Neuronal stem cell (in vitro differentiated cells): ENCODE measurements at places on chromosomes 2 and 18.

DNA sequence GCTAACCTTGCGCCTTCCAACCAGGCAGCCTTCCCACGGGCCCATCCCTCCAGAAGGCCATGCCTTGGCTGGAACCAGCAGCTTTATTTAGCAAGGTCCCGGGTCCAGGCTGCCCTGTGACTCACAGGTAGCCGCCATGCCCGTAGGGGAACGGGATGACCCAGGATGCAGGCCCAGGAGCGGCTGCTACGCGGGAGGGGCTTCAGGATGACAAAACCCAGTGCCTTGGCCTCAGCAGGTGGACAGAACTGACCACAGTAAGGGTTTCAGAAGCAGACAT, 63.3 kb downstream of the RTP5 start:
- H3K27me3 ChIP-seq: no peaks in the 10 kb centered on the region
- no peak for DNase-seq

- no peak overlapping the region for H3K4me3 ChIP-seq
- H3K27ac ChIP-seq: no peak overlapping the region
- H3K27me3 ChIP-seq: no peaks in the 10 kb centered on the region
- DNase-seq: no peak
- peaks cover 3% of the 10 kb centered on the region for H3K4me1 ChIP-seq
These were observed 87.9 kb downstream of the BCL2L11 start for GRCh38 chr2:111208639-111209038.

- no peak overlapping the region for H3K27ac ChIP-seq
- no peak overlapping the region for H3K4me3 ChIP-seq
- H3K36me3 ChIP-seq: no peaks in the 10 kb centered on the region
- H3K4me1 ChIP-seq: peaks cover 8% of the 10 kb centered on the region
- H3K27me3 ChIP-seq: no peaks in the 10 kb centered on the region
These were observed 34.9 kb upstream of the APCDD1 start for GRCh38 chr18:10419420-10420103.

DNA sequence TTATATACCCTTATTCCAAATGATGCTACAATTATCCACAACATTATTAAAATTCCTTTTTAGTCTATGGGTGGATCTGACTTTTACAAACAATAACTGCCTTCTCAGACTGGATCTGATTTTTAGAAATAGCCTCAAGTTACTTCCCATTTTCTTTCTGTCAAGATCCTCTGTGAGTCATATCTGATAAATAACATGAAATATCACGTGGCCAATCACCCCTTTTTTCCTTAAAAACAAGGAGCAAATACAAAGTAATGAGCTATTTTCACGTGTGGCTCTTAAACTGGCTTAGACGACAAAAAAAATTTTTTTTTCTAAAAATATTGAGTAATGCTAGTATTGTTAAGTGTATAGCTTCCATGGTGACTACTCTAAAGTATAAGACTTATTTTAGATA, 6.7 kb downstream of the PELI1 start:
- no peak overlapping the region for H3K4me3 ChIP-seq
- no peaks in the 10 kb centered on the region for H3K27me3 ChIP-seq
- DNase-seq: no peak
- peaks cover 14% of the 10 kb centered on the region for H3K4me1 ChIP-seq
- H3K36me3 ChIP-seq: peaks cover 40% of the 10 kb centered on the region

DNA sequence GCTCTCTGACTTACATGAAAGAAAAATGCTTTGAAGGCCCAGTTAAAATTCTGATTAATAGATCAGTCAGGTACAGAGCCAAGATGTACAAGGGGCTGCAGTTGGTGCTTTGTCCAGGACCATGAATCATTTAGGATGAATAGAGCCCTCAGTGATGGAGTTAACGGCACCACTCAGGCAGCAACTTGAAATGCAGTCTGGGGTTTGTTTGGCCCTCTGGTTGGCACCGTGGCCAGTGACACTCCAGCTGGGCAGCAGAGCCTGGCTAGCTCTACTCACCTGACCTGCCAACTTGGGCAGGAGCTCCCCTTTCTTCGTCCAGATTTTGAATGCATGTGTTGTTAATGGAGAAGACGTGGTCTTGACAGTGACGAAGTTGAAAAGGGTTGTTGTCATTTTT, 493.0 kb upstream of the ACVR2A start:
- H3K27ac ChIP-seq: no peak overlapping the region
- H3K27me3 ChIP-seq: no peaks in the 10 kb centered on the region
- H3K4me1 ChIP-seq: peaks cover 4% of the 10 kb centered on the region
- no peak overlapping the region for H3K4me3 ChIP-seq
- H3K36me3 ChIP-seq: no peaks in the 10 kb centered on the region

DNA sequence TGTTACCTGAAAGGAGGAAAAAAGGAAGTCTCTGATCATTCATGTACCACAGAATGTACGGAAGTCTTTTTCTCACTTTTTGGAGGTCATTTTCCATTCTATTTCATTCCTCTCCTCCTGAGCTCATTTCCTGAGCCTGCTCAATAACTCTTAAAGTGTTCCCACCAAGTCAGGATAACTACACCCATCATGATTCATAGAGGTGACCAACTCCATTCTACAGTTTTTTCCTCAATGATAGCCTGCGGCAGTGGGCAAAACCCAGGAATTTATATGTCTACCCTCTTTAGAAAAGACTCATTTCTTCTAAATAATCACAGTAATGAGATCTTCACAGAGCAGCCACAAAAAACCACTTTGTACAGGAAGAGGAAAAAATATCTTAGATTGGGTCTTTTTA, 372.5 kb downstream of the RBM43 start:
- H3K4me1 ChIP-seq: no peaks in the 10 kb centered on the region
- no peak for DNase-seq
- H3K27me3 ChIP-seq: no peaks in the 10 kb centered on the region
- no peaks in the 10 kb centered on the region for H3K36me3 ChIP-seq

- H3K27ac ChIP-seq: no peak overlapping the region
- no peak overlapping the region for H3K4me3 ChIP-seq
- no peaks in the 10 kb centered on the region for H3K36me3 ChIP-seq
- H3K4me1 ChIP-seq: peaks cover 8% of the 10 kb centered on the region
These were observed 99.8 kb upstream of the ARHGAP28 start for GRCh38 chr18:6629635-6630140.

- no peaks in the 10 kb centered on the region for H3K36me3 ChIP-seq
- no peaks in the 10 kb centered on the region for H3K27me3 ChIP-seq
- no peak overlapping the region for H3K4me3 ChIP-seq
- H3K27ac ChIP-seq: no peak overlapping the region
- no peak for DNase-seq
These were observed 28.0 kb upstream of the FOSL2 start for GRCh38 chr2:28364610-28365009.

DNA sequence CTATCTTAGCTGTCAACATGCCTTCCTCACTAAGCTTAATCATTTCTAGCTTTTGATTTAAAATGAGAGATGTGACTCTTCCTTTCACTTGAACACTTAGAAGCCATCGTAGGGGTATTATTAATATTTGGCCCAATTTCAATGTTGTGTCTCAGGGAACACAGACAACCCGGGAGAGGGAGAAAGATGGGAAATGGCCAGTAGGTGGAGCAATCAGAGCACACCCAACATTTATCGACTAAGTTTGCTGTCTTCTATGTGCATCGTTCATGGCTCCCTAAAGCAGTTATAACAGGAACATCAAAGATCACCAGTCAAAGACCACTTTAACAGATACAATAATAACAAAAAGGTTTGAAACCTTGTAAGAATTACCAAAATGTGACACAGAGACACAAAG, 110.2 kb downstream of the OLA1 start:
- no peak for DNase-seq
- no peaks in the 10 kb centered on the region for H3K4me1 ChIP-seq
- H3K27ac ChIP-seq: no peak overlapping the region
- H3K36me3 ChIP-seq: peaks cover 64% of the 10 kb centered on the region
- H3K4me3 ChIP-seq: no peak overlapping the region

DNA sequence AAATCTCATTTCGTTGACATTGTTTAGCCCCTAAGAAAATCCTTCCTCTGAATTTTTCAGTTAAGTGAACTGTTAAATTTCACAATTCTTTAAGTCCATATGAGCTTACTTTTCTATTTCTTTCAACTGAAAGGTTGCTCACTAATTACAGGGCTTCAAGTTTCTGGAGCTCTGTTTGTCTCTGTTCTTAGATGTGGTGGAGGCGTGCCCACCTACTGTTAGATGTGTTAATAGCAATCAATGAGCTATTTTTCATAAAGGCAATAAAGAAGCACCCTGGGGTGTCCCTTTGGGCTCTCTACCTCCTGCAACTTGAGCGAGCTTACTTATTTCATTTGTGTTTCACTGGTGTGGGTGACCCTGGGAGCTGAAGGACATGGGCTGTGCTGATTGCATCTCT, 25.0 kb downstream of the CREG2 start:
- H3K36me3 ChIP-seq: no peaks in the 10 kb centered on the region
- no peaks in the 10 kb centered on the region for H3K27me3 ChIP-seq
- no peaks in the 10 kb centered on the region for H3K4me1 ChIP-seq

- no peak for DNase-seq
- no peaks in the 10 kb centered on the region for H3K36me3 ChIP-seq
- H3K4me1 ChIP-seq: no peaks in the 10 kb centered on the region
- no peak overlapping the region for H3K4me3 ChIP-seq
- no peaks in the 10 kb centered on the region for H3K27me3 ChIP-seq
These were observed 69.8 kb downstream of the CCBE1 start for GRCh38 chr18:59627414-59627813.

- peaks cover under 1% of the 10 kb centered on the region for H3K4me1 ChIP-seq
- no peak overlapping the region for H3K4me3 ChIP-seq
- no peaks in the 10 kb centered on the region for H3K27me3 ChIP-seq
- no peak for DNase-seq
These were observed 198.3 kb upstream of the HS6ST1 start for GRCh38 chr2:128516938-128517337.

DNA sequence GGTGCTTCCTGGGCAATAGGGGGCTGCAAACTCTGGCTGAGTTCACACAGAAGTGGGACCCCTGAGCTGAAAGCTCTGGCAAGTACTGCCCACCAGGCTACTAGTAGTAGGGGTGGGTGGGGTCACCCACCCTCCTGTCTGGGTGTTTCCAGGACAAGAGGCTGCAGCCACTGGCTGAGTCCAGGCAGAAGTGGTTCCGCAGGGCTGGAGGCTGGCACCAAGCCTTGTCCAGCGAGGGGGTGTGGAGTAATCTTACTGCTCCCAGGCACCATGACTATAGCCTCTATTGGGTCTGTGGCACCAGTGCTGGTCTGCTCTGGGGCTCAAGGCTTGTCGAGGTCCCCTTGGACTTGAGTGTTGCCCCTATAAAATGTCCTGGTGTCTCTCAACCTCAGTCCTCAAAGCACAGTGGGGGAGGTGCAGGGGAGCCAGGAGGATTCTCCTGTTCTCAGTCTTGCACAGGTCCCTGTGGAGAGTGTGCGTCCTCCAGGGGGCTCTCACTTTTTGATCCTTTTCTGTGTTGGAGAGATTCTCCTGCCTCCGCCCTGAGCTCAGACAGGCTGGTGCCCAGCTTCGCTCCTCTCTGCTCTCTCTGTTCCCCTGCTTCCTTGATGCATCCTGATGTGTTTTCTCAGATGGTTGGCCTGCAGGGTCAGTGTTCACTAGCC, 48.1 kb downstream of the NUP35 start:
- DNase-seq: no peak
- no peak overlapping the region for H3K27ac ChIP-seq
- H3K4me1 ChIP-seq: no peaks in the 10 kb centered on the region

DNA sequence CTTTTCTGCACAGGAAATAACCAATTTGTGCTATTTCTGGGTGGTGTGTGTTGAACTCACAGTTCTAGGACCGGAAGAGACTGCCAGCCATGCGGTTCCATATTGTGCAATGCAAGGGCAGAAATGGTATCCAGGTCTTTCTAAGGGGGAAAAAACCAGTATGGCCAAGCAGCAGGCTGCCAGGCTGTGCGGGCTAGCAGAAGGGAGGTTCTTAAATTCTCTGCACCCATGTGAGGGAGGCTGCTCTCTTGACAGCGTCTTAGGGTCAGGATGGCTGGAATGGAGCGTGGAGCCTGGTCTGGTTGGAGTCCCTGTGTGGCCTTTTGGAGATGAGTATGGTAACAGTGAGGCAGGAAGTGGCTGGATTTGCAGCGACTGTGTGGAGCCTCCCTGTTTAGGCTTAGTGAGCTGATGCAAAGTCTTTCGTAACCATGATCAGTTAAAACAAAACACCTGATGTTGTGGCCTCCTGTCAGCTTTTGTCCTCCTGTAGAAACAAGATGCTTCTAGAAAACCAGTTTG, 52.6 kb downstream of the NCK2 start:
- H3K36me3 ChIP-seq: peaks cover 4% of the 10 kb centered on the region
- H3K4me1 ChIP-seq: peaks cover 9% of the 10 kb centered on the region
- no peaks in the 10 kb centered on the region for H3K27me3 ChIP-seq
- no peak overlapping the region for H3K4me3 ChIP-seq

- H3K27ac ChIP-seq: no peak overlapping the region
- no peak for DNase-seq
- peaks cover 15% of the 10 kb centered on the region for H3K36me3 ChIP-seq
These were observed 33.9 kb downstream of the FN1 start for GRCh38 chr2:215401896-215402379.
